HFFc6 (cell line): ENCODE measurements at places on chromosomes 12 and 14. TPM values are rescaled to one million over a fixed set of nuclear protein-coding genes. Genes with fewer than 3 reads are reported as not detected.

- no peak for DNase-seq
Observed at GRCh38 chr12:64311877-64312276, 78.7 kb downstream of the C12orf56 start.

Gene SLCO1C1
- not detected in 2 replicates for total RNA-seq

DNA sequence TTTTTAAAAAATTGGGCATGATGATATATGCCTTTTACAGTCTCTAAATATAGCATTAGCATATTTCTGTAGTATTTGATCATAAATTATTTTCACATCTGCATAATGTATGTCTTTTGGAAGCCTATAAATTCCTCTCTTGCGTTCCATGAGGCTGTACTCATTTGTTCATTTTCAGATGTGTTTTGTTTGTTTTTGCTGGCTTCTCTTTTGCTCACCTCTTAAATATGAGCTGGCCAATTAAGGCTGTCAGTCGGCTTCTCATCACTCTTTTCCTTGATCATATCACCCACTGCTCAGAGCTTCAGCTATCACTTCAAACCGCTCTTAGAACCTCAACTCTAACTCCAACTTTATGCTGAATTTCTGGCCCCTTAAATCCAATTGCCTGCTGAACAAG lies 6.6 kb downstream of the TMEM263 start:
- peak; percentile 39 for DNase-seq

- DNase-seq, result no peak
Observed at GRCh38 chr12:129657179-129657578, 246.6 kb downstream of the TMEM132D start.

- no peak for DNase-seq
Observed at GRCh38 chr12:62714774-62715721, 219.9 kb downstream of the PPM1H start.
